ENCODE measurements at places on chromosomes 4 and X.

DNA sequence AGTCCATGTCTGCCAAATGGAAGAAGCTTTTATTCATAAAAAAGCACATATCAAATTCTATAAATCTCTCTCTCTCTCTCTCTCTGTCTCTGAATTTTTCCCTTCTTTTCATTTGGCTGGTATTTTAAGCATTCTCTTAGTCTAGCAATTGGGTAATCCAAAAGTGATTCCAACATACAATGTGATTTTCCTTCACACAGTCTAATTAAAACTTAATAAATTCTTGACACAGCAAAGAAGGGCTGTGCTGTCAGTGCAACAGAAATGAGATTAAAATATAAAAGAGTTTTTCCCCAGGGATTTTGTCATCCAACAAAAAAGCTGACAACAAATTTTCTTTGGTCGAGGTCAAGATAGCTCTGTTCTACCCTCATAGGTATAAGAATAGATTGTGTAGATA lies 216.9 kb downstream of the CENPC start:
- DNase-seq: no peak

DNA sequence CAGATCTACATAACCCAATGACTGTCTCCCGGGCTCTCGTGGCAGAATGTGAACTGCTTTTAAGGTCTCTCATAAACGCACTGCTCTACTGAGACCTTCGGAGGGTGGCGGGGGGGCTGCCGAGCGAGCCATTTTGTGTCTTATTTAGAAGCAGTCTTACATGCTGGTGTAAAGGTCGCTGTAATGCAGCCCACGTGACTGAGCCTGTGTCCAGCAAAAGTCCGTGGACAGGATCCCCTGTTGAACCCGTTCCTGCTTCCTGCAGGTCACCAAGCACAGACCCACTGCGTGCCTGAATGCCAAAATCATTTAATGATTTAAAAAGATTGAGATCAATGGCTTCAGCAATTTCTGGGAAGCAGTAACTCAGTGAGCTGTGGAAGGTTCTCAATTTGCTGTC lies 415.9 kb downstream of the BCOR start:
- no peak for DNase-seq

GRCh38 chr4:153497091-153497531 lies 31.0 kb downstream of the TMEM131L start:
- DNase-seq: no peak

- DNase-seq: no peak
Observed at GRCh38 chr4:40827758-40828157, 78.0 kb downstream of the NSUN7 start.

- no peak for DNase-seq
Observed at GRCh38 chr4:141788169-141788915, 152.0 kb downstream of the IL15 start.
